Fibroblast of lung (primary cell): ENCODE measurements at places on chromosomes 13 and 19.
A peak's percentile ranks its signal among the peaks of the same experiment; 100 is the strongest.

DNA sequence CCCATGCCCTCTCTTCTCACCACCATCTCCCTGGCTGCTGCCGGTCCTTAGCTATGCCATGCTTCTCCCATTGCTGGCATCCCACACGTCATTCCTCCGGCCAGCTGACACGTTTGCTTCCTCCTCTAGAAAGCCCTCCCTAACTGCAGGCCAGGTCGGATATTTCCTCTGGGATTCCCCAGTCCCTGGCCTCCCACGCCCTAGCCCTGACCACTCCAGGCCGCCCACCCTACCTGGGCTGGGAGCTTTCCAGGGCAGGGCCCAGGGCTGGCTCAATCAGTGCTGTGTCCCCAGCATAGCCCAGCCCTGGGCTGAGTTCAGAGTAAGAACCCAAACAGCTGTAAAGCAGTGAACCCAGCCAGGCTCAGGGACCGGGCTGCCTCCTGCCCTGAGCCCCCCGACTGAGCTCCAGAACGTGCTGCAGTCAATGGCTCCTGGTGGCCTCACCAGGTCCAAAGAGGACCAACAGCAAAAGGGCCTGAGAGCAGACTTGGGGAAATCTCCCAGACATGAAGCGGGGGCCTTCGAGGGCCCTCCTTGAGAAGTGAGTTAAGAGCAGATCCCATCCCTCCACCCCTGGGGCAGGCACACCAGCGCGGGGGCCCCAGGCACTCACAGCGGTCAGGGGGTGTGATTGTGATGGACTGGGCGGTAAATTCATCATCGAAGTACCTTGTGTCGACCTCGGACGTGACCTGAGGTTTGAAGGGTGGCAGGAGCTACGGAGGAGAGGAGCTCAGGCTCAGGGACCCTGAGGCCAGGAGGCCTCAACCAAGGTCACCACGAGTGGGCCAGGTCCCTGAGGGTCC is 8.1 kb upstream of the CCNP start:
- no peak for DNase-seq

DNA sequence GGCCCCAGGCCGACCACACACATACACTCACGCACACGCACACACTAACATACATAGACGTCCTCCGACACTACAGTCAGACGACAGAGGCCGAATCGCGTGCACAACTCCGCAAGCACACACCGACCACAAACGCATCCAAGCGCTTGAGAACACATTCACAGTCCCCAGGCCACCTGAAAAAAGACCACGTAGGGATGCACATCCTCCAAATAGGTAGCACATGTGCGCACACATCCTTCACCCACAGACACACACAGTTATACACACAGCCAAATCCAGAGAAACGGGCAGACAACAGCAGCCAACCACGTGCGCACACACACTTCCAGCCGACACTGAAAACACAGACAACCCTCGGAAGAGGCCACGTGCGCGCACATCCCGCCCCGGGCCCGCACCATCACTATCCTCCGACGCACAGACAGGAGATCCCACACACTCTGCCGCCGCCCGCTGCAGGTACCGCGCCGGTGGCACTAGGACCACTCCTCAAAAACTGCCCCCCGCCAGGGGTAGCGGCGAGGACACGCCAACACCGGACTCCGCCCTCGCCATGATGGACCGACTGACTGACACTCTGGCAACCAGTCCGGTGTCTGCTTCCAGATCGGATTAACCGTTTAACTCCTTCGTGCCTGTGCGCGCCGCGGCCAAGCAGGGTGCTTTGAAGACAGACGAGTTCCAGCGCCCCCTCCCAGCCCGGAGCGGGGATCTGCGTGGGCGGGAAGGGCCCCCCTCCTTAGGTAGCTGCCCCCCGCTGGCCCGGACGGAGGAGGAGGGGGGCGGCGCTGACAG is 493 bp upstream of the PDE4A start:
- peak; percentile 50 for DNase-seq

DNA sequence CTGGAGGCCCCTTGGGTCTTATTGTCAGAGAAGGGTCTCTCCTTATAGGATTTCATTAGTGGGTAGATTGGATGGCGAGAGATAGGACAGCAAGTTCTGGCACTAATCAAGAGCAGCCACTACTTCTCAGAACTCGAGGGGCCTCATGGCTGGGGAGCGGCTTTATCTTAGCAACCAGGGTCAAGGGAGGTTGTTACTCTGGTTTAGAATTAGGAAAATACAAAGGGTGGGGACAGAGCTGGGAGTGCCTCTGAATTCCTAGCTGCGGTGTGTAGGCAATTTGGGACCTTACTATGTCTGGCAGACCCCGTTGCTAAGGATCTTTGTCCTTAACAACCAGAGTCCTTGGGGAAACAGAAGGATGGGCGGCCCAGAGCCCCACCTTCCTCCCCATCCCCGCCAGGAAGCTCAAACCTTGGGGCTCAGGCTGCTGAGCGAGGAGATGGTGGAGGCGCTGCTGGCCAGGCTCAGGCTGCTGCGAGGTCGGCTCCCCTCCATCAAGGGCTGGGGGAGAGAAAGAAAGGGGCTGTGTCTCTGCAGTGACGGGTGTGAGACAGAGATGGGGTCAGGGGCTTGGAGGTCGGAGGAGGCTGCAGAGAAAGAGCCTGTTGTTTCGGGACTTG is 1.2 kb downstream of the PLEKHA4 start:
- DNase-seq, result no peak

GRCh38 chr13:80341756-80342370 is 937 bp upstream of the SPRY2 start:
- peak; percentile 62 for DNase-seq

DNA sequence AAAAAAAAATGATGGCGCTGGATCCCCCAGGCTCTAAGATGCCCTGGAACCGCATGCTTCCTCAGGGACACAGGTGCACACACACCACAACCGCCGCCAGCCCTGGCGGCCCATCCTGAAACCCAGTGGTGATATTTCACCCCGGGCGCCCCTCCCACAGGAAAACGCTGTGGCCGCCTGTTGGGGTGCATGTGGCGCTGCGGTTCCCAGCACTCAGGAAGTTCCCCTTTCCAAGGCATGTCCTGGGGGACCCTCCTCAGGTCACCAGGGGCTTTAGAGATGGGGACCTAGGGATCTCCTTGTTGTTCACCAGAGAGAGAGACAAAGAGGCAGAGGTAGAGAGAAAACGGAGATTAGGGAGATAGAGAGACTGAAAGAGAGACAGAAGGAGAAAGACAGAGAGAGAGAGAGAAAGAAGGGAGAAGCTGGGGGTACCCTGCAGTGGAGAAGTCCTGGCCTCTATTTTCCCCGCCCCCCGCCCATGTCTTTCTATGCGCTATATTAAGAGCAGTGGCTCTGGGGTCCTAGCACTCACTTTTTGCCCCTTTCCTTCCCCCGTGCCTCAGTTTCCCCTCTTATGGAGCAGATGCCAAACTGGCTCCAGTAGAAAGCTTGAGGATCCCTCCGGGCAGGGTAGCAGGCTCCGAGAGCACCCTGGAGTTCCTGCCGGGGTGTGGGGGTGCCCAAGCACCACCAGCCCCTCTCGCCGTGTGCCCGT is 2.3 kb downstream of the ADGRE2 start:
- DNase-seq, result no peak

- no peak for DNase-seq
Measured at GRCh38 chr19:18170714-18171255, 2.8 kb upstream of the IFI30 start.

DNA sequence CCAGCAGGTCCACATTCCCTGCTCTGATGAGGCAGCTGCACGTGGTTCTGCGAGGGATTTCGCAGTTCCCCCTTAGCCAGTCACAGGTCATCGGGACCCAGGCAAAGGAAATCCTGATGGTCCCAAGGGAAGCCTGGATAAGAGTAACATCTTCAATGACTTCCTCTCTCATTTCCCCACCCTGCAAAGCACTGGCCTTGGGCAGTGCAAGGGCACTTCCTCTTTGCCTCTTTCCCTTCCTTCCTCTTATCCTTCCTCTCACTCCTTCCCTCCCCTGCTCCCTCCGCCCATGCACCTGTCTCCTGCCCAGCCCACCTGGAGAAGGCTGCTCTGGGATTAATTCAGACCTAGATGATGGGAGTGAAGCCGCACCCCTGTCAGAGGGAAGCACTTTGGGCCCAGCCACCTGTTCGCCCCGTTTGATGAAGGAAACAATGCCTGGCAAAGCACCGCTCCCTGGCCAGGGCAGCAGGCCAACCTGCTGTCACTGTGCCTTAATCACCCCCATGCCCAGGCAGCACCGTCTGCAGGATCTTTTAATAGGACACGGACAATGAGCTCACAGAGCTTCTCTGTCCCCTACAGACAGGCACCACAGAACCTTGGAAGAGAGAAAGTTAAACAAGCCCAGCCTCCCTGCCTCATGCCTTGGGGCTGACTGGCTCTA is 113.5 kb upstream of the PABPC3 start:
- DNase-seq, result no peak

DNA sequence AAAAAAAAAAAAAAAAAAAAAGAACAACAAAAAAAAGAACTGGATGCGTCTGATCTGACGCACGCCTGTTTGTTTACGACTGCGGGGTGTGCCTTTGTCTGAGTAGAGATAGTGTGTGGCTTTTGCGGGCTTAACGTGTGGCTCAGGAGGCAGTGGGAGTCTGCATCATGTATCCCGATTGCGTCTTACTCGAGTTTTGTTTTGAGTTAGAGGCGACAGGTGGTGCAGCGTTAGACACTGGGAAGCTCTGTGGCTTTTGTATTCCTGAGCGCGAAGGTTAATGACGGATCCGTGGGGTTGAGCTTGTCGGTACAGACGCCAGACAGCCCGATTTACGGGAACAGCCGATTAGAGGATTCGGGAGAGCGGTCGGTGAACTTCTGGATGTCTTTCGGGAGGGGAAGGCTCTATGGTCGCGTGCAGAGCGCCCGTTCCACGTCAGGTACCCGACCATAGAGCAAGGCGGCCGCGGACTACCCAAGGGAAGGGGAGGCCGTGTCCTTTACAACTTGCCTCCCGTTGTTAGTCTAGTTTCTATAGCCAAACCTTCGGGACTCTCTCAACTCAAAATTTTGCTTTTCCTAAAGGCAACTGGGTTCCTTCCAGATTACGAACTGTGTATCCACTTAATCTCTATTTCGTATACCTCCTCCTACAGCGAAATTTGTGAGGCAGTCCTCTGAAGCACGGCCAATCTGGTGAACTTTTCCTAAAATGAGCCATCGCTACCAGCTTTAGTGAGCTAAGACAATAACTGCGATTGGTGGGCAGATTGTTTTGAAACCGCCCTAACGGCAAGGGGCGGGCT is 926 bp upstream of the HNRNPUL1 start:
- DNase-seq, result peak; percentile 81

GRCh38 chr13:29954082-29955028 is 103.9 kb upstream of the UBL3 start:
- DNase-seq, result no peak
